ENCODE measurements at places on chromosomes 6 and 20.

GRCh38 chr6:15131651-15132061 lies 114.2 kb upstream of the JARID2 start:
- DNase-seq = no peak

DNA sequence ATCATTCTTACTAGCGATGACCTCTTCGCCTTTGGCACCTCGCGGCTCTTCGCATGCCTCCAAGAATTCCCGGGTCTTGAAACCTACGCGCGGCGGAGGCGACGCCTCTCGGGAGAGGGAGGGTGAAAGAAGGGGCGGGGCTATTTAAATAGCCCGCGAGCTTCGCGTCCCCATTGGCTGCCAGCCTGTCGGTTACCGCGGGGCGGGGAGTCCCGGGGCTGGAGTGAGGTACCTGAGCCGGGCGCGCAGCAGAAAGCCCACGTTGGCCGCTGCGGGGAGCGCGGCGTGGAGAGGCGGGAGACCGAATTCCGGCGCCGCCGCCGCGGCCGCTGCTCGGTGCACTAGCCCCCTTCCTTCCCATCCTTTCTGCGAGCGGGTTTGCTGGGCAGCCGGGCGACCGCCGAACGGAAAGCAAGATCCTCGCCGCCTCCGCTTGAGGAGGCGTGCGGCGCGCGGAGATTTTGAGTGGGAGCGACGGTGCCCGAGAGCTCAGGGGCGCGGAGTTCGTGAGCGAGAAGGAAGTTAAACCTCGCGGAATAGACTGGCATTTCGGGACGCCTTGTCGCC lies at the start of gene BMP6:
BMP6 (plus strand) TSS at position 251 of the 567 bp plus-strand sequence. CDS start 857 bp downstream, outside the sequence.
- peak; percentile 71 for DNase-seq

GRCh38 chr6:153058909-153059308 lies 56.4 kb upstream of the MTRF1L start:
- no peak for DNase-seq

- DNase-seq = peak; percentile 73
Observed at GRCh38 chr6:39724787-39725631, at the start of gene KIF6. TSS of gene KIF6 (minus strand) at chr6:39725408. CDS start at chr6:39725310, 98 bp downstream.

DNA sequence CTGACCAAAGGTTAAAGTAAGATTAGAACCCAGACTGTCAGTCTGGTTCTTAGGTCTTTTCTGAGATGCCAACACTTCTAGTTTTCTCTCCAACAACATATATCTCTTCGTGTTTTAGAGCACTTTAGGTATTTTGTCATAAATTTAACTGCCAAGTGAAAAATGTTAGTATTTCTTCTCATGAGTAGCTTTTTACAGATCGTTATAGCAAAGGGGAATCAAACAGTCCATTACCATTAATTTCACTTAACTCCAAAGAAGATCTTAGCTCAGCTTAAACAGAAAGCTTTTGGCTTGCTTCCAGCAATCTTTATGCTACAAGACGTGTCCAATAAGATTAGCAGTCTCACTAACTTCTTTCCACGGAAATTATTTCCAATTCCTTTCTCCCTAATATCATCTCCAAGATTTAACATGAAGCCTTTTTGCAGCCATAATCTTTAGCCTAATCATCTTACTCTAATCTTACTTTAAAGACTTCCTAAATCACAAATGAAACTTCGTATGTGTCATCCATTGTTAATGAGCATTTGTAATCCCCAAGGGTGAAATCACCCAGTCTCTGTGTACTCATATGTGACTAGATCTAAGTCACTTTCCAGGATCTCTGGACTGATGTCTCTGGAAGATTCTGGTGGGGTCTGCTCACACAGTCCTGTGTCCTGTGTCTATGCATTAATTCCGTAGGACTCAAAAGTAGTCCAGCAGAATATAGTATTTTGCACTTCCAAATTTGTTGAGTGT lies 38.7 kb downstream of the MOXD1 start:
- DNase-seq = no peak

DNA sequence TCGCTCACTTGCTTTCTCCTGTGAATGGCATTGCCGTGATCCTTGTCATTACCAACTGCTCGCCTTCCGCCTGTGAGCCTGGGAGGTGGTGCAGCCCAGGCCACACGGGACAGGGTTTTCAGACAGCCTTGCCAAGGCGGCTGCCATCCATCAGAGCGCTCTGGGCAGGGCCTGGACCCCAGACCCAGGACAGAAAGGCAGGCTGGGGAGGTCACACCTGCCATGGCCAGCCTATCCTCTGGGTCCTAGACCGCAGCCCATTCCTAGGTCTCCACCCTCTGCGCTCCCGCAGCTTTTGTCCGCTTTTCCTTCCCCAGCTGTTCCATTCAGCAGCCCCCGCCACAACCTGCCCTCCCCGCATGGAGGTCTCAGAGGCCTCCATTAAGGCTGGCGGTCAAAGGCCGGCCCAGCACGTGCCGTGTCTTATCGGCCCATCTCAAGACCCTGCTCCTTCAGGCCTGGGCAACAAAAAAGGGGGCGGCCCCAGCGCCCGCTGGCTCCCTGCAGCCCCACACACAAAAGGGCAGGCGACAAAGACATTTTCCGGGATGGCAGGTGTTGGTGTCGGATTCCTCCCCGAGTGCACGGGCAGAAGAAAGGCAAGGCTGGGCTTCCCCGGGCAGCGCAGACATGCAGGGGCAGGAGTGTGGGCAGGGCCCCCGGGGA lies 28.1 kb downstream of the INSM1 start:
- DNase-seq = no peak

DNA sequence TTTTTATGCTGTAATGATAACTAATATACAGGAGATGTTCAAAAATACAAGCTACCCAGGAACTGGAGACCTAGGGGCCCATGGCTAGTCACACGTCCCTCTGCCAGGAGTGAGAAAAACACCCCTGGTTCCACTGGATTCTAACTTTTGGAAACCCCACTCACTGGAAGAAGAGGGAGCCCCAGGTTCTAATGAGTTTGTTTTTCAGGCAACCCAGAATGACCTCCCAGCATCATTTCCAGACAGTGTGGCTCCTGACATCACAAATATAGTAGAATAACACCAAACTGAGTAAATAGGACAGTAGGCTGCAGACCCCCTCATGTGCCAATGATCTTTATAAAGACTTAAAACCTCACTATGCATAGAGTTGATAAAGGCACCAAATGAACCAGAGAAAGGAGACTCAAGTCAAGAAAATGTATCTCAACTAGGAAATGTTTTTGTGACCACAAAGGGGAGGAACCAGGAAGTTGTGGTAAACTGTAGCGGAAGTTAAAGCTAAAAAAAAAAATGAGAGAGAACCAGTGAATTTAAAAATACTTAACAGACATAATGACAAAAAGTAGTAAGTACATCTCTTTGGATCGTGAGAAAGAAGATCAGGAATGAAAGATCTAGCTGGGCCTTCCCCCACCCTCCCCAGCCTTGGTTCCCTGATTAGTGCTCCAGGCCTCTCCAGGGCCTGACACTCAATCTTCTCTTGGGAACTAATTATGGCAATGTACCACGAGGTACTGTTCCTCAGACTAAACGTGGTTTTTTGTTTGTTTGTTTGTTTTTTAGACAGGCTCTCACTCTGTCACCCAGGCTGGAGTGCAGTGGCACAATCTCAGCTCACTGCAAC lies 19.8 kb downstream of the HLA-E start:
- DNase-seq = no peak

- DNase-seq = no peak
Observed at GRCh38 chr20:3901028-3901705, 12.0 kb downstream of the PANK2 start.

- no peak for DNase-seq
Observed at GRCh38 chr6:137933696-137934095, 66.6 kb downstream of the TNFAIP3 start.

DNA sequence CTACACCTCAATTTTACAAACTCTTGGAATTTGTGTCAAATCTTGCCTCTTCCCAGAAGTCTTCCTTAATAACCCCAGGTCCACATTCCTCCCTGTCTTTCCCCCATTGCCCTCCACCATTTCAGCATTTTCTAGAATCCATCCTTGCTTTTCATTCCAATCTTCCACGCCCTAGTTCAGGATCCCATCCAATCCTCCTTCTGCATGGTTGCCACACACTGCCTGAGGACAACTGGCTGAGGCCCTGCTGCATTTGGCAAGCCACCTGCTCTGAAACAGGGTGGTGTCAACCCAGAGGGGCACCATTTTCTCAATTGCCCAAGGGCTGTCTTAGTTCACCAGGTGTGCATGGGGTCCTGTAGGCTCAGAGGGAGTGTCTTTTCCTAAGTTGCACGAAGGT lies 37.9 kb upstream of the RFPL4B start:
- DNase-seq = no peak

DNA sequence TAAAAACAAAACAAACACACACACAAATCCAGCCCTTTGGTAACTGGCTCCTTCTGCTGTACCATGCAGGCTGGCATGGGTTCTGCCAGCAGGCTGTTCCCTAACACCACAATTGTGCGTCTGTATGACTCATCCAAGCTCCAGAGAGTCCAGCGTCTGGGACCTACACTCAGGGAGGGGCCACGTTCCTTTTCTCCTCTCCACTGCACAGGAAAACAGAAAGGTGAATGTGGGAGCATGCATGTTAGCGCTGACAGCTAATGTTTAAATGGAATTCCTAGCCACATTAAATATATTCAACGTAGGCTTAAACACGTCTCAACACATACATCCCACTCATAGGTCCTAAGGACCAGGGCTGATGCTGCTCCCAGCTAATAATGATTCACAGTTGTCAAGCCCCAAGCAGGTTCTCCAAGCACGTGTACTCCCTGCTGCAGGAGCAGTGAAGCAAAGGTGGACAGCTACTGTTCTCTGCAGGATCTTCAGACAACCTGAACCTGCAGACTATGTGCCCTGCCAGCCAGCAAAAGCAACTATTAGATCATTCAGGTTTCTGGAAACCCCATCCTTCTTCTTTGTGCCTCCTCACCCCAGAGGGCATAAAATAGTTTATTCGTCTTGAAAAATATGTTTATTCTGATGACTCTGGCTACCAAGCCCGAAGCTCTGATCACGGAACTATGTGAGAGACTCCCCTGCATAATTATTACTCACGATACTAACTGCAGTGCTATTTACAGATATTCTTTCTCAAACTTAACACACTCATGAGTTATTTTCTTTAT lies 20.9 kb downstream of the MAP1LC3A start:
- DNase-seq = no peak

DNA sequence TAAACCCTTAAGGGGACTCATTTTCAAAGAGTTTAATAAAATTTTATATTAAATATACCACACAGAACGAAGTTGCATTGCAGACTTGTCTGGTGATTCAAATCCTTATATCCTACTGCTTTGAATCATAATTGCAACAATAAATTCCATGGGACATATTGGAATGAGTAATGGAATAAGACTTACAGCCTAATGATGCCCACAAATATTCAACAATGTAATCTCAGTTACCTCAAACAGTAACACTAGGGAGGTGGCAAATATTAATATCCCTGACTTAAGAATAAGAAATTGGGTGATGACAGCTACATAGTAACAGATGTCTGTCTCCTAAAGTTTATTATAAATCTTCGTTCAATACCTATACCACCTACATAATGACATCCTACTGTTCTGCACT lies 52.6 kb downstream of the BMP5 start:
- no peak for DNase-seq

DNA sequence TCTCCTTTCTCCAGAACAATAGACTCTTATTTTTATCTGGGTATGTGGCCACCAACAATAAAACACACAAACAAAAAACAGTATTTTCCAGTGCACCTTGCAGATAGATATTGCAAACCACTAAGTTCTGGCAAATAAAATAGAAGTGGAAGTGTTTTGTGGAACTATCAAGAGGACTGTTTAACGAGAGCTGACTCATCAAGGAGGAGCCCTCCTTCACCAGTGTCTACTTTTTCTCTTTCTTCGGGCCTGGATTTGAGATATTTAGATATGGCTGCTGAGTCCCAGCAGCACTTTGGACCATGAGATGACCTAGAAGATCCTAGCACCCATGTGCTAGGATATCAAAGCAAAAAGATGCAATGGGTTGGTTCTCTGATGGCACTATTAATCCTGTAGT lies 154.7 kb downstream of the AIG1 start:
- DNase-seq = no peak

- no peak for DNase-seq
Observed at GRCh38 chr6:134938896-134939295, 11.0 kb downstream of the ALDH8A1 start.

DNA sequence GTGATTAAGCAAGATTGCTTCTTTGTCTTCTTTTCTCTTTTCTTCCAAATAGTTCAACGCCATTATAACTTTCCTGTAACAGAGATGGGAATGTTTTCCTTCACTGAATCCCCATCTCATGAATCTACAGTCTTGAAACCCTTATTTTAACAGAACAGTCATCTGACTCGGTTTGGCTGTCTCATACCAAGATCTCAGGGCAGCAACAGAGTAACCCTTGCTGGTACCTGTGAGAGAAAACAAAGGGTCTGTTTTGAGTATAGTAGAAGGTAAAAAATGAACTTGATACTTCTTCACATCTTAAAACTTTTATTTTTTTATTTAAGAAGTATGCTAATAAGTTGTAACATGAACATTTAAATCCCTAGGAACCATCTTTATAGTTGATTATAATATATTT lies 19.6 kb upstream of the DSE start:
- DNase-seq = no peak

GRCh38 chr6:89372506-89372901 lies 20.0 kb upstream of the UBE2J1 start:
- peak; percentile 20 for DNase-seq

- DNase-seq = no peak
Observed at GRCh38 chr6:130755368-130756034, 71.7 kb upstream of the SMLR1 start.

GRCh38 chr6:133641104-133641503 lies 247.8 kb upstream of the TCF21 start:
- DNase-seq = no peak

- DNase-seq = no peak
Observed at GRCh38 chr6:153312634-153313033, 181.6 kb upstream of the RGS17 start.

DNA sequence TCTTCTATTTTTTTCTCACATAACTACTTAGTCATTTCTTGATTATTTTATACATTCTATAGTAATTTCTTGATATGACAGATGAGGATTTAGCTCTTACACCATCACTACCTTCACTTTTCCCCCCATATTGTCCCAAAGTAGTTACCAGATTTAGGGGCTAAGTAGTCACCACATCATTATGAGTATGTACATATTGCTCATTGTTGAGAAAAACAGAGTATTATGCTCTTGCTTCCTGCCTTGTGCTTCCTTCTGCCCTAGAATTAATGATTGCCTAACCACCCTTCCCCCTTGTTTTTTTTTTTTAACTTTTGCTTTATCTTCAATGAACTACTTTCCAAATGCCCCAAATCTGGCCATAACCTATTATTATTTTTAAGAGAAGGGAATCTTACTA lies 6.8 kb upstream of the HLA-B start:
- DNase-seq = no peak

Data from activated T-helper 2 cell treated with anti-CD3 and anti-CD28 coated beads, Interferon-gamma antibody, Interleukin-2, Interleukin-4, amounts not matched to agents 10 μg/mL and 5 μg/mL and 100 μg/mL, durations not matched to agents 14 hours and 24 hours and 36 hours (primary cell).